Naive B cell (primary cell): ENCODE measurements at places on chromosomes 7 and 10.

- no peak for DNase-seq
Observed at GRCh38 chr7:101818287-101819071, 1.1 kb downstream of the CUX1 start.

DNA sequence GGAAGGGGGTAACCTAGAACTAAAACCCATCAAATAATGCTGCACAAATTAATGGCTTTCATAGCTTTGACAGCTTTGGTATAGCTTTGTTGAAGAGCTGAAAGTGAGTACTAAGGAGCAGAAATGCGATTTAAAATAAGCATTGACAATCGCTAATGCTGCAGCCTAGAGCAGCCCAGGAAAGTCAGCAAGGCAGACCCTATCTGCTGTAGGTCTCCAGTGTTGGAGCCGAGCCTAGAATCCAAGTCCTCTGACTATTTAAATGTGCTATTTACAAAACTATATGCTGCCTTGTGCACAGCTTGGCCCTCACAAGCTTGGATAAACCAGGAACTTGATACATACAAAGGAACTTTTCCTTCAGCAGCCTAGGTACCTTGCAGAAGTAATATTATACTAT, 64.9 kb upstream of the ASAH2 start:
- DNase-seq, result no peak

DNA sequence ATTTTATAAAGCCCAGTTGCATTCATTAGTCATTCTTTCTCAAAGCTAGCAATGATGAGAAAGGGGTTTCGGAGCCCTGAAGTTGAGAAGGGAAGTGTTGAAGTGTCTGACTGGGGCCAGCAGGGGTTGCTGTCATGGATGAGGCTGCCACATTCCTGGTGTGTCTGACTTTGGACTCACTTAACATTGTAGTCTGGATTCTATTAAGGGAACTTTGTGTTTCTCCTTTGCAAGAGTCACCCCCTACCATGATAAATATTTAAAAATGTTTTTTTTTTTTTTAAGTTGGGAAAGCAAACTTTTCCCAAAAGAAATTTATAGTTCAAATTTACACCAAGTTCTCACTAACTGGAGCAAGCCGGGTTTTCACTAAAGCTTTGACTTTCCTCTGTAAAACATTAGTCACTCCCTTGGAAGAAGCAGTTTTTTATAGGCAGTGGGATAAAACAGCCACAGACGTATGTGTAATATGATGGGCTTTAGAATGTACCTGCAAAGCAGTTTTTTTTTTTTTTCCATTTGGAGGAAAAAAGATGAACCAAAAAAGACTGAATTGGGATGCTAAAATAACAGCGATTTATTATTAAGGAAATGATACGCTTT, 243.6 kb downstream of the TWIST1 start:
- DNase-seq, result no peak

- DNase-seq, result no peak
Observed at GRCh38 chr10:110561292-110561691, 6.2 kb upstream of the SMC3 start.

DNA sequence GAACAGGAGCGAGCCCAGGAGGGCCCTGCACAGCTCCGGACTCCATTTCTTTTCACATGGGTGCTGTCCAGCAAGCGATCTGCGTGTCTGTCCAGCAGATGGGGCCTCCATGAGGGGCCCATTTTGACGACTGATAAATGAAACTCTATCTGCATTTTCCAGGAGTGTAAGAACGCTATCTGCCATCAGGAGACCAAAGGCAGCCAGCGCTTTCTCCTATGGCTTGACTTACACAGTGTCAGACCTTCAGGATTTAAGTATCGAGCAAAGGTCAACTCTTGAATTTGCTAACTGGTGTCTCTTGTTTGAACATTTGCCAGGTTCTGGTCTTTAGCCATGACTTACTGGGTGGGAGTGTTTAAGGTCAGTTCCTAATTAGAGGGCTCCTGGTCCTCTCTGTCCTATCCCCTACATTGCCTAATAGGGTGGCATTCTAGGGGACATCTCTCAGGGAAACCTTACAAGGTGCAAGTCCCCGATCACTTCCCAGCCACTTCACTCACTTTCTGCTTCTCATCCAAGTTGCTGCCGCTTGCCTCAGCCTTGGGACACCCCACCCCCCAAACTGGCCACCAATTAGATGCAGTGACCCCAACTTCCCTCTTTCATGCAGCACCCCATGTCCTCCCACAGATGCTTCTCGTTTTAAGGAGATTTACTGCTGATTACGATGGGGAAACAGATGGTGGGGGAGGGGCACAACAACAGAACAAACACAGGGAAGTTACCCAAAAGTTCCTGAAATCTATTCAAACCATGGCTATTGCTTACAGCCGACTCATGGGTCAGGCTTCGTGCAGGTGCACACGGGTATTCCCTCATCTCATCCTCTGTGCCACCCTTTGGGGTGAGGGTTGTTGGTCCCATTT, 20.0 kb downstream of the VSIR start:
- peak; percentile 50 for DNase-seq
